ENCODE measurements at places on chromosomes 5 and 9.

GRCh38 chr5:93145767-93146166, 435.3 kb downstream of the NR2F1-AS1 start:
- DNase-seq, result no peak

DNA sequence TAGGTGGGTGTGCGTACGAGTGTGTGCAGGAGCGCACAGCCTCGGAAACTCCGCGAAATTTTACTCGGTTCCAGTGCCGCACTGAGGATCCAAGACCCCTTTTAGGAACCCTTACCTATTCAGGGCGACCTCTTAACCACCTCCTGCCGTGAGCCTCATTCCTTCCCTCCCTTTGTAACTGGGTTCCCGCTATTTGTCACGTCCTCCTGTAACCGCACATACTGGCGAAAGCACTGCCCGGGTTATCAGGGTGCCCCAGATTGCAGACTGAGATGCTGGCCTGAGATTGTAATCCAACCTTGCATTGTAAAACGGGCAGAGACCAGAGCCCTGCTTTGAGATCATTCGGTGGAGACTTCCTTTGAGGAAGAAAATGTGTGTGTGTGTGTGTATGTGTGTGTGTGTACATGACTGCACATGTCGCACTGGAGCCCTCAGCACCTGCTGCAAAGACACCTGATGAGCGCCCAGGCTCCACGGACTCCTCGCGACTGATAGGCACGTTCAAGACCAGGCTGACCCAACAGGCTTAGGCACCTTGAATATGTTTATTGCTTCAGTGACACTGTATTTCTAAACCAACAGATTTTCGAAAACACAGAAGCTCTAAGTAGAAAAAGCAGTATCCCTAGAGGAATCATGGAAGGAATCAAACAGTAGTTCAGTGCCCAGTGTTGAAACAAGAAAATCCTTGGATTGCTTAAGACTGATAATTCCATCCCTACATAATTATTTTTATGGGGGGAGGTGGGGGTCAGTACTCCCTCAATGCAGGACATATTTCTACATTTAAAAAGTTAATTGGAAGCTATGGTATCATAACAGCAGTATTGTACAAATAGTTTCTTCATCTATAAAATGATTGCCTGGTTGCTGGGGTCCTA, 86.5 kb upstream of the TNFAIP8 start:
- DNase-seq, result peak; percentile 28

DNA sequence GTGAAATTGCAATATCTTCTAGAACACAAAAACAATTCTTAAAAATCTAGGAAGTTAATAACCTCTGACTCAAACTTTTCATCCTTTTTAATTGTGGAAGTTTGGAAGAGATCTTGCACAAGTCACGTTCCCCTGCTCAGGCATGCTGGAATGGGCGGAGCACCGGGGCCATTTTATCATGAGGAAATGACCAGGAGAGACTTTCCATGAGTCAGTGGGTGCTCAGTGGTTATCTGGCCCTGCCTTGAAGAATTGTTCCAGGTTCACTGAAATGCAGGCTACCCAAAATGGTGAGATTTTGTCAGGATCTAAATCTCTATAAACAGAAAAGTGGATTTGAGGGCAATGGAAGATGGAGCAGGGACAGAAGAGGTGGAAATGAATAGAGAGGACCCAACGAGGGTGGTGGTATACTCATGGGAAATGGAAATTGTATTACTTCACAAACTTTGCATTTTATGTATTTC, 61.2 kb downstream of the FYB1 start:
- no peak for DNase-seq

GRCh38 chr9:114484854-114485443, 20.3 kb downstream of the WHRN start:
- DNase-seq, result peak; percentile 19

DNA sequence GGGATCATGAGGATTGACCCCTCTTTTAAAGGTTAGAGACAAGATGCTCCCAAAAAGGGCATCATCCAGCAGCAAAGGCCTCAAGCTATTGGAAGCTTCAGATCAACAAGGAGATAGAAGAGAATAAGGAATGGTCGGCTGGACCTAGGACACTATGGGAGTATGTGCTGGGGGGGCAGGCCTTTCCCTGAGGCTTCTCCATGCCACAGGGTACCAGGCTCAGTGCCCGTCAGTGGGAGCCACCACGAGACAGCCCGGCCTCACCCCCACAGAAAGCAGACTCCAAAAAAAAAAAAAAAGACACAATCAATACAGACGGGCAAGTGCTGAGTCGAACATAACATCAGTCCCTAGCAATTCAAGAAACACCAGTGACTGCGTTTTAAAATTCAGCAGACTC, 117.4 kb downstream of the KLHL3 start:
- no peak for DNase-seq

DNA sequence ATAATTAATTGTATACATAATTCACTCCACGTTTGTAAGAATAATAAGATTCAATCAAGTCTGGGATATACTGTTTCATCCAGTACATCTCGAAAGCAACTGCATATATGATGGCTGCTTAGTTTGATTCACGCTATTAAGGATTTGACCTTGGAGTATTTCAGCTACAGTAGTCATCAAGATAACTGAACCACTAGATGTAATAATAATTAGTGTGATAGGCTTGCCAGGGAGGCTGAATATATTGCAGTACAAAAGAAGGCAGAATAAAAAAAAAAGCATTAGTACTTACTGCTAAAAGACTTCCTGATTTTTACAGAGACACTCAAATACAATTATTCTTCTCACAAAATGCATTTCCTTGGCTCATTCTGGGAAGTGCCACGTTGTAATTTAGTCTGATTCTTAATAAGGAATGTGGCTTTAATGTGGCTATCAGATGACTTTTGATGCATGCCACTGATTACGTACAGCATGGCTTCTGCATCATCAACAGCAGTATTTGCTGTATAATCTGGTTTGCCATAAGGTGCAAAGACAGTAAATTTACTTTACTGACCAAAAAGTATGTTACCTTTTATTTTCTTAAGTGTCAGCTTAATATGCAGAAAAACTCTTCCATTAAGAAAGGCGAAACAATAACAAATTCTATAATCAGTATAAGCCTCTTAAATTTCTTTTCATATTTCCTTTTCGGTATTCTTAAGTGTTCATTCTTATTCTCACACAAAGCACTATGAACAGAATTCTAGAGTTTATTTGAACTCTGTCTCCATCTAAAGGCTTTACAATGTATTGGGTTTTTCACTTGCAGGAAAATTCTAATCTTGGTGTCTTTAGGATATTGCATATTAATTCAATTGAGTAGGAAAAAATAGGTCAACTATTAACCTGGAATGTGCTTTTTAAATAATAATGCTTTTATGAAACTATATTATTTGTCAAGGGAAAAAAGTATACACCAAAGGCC, 166.4 kb downstream of the SLF1 start:
- no peak for DNase-seq

DNA sequence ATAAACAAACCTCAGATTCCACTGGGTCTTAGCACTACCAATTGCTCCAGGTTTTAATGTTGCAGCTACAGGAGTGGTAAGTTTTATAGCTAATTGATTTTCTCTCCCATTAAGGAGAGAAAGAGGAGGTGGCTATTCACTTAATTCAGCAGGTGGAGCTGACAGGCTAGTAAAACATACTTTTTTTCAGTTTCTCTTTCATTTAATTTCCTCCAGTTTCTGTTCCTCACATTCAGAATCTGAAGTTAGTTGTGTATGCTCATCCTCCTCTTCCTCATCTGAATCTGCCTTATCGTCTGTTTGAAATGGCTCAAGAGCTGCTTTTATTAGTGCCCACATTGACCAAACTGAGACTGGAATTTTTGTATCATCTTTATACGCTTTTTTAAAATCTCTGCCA, 98.0 kb downstream of the PLPPR1 start:
- DNase-seq, result no peak

DNA sequence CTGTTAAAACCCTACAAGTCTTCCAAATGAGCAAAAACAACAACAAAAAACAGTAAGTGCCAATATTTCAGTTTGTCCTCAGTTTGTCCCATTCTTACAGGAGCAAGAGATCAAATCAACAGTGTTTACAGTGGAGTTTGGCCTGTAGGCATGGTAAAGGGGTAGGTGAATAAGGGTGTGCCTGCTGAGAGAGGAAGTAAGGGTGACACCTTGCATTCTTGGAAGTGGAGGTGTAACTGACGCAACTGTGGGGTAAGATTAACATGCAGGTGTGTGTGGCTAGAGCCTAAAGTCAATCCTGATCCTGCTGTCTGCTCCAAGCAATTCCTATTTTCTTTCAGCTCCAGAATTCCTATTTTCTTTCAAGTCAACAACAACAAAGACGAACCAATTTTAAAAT, 43.4 kb downstream of the PFDN1 start:
- DNase-seq, result no peak

DNA sequence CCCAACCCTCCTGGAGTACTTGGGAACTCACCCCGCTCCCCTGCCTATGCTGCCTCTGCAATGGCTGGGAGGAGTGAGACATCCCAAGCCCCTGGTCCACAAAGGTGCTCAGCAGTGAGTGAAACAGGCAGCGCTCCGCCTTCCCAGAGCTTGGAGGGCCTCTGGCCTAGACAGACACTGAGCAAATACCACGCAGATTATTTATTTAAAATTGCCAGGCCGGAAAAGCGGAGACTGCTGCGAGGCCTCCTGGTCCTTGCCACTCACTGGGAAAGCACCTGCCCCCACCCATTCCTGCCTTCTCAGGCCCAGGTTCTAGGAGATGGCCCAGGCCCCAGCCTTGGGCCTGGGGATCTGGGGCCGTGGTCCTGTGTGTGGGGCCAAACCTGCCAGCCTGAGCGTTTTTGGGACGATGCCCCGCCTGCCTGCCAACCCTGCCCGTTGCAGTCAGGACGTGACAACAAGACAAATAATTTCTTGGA, 17.4 kb downstream of the FGF18 start:
- DNase-seq, result no peak

Measured in activated CD4-positive, alpha-beta T cell treated with anti-CD3 and anti-CD28 coated beads, Interleukin-2, amount 50 U/mL, for 1 hour (primary cell).